ENCODE measurements at places on chromosomes 5 and 9. TPM values are rescaled to one million over a fixed set of nuclear protein-coding genes. Genes with fewer than 3 reads are reported as not detected.

The CCDC183 gene
- total RNA-seq: 0.26 TPM

The SPATA31D4 gene
- not detected for total RNA-seq

The ITK gene
- total RNA-seq: not detected

The PCDHB12 gene
- 0.33 TPM for total RNA-seq

The SYK gene
- 0.07 TPM for total RNA-seq

The PLCXD3 gene
- total RNA-seq: 3.3 TPM

The PPP3R2 gene
- total RNA-seq: not detected

The NSG2 gene
- total RNA-seq: not detected

The SPATA31E1 gene
- not detected for total RNA-seq

The SAXO1 gene
- under 0.01 TPM for total RNA-seq

The RAB3C gene
- total RNA-seq: 0.14 TPM

The CTSV gene
- total RNA-seq: 1.1 TPM

The TRIM7 gene
- total RNA-seq: 15.5 TPM

The PCA3 gene
- total RNA-seq: 1.2 TPM

The NR2F1-AS1 gene
- total RNA-seq: 17.1 TPM

The CDHR2 gene
- not detected for total RNA-seq

The PROB1 gene
- total RNA-seq: 2.5 TPM

The PCDHA6 gene
- 0.88 TPM for total RNA-seq

The COL5A1 gene
- 87.1 TPM for total RNA-seq

The FAT2 gene
- under 0.01 TPM for total RNA-seq

The C5orf52 gene
- not detected for total RNA-seq

The SLC36A2 gene
- not detected for total RNA-seq

The CBY3 gene
- total RNA-seq: 0.26 TPM

The CARD9 gene
- total RNA-seq: 0.59 TPM

The MARCOL gene
- not detected for total RNA-seq

The SMC5 gene
- total RNA-seq: 24.3 TPM

The UCK1 gene
- total RNA-seq: 28.3 TPM

The ZNG1E gene
- 34.7 TPM for total RNA-seq

The HAVCR2 gene
- total RNA-seq: 0.07 TPM

The SIL1 gene
- 64.9 TPM for total RNA-seq

The FOXD4L4 gene
- total RNA-seq: 0.25 TPM

The NUTM2G gene
- total RNA-seq: not detected

The FLT4 gene
- total RNA-seq: 1.5 TPM

The MSX2 gene
- total RNA-seq: 0.21 TPM

The SH3RF2 gene
- 2.5 TPM for total RNA-seq

The AP3B1 gene
- total RNA-seq: 53.4 TPM

The TRIM52 gene
- 4.2 TPM for total RNA-seq

The IFNA1 gene
- not detected for total RNA-seq

The AGXT2 gene
- not detected for total RNA-seq

The NTMT1 gene
- total RNA-seq: 44.7 TPM

The GDNF gene
- not detected for total RNA-seq
